Hematopoietic multipotent progenitor cell (in vitro differentiated cells): ENCODE measurements at places on chromosomes 3 and 15. TPM values are rescaled to one million over a fixed set of nuclear protein-coding genes. Genes with fewer than 3 reads are reported as not detected.

GRCh38 chr3:71156062-71156665, 427.4 kb downstream of the FOXP1 start:
- DNase-seq: no peak

DNA sequence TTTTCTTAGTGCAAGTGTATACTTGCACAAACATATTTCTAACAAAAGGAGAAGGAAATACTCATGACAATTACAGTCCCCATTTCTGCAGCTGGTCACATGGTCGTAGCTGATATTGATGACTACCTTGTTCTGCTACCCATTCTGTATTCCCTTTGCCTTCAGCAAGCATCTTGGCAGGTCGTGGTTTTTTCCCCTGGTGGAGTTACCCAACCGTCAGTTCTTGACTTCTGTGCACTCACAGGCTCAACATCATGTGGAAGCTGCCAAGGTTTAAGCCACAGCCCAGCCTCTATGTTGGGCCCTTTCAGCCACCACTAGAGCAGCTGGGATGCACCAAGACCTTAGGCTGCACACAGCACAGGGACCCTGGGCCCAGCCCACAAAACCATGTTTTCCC, 56.1 kb downstream of the VGLL3 start:
- DNase-seq: no peak

DNA sequence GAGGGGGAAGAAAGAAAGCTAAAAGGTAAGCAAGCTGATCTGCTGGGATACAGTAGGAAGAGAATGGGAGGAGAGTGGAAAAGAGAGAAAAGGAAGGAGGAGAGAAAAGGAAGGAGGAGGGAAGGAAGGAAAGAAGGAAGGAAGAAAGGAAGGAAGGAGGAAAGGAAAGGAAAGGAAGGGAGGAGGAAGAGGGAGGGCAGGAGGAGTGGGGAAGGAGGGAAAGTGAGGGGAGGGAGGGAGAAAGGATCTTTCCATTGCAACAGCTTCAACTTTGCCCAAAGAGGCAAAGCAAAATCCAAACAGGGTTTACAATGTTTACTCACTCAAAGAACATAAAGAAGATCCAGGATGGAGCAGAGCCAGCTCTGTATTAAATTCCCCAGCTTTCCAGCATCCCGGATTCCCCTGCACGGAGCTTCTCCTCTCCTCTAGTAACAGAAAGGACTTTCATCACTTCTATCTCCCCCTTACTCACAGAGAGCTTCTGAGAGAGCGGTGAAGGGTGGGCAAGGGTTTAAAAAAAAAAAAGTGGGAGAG, 494.2 kb upstream of the PROK2 start:
- DNase-seq: no peak

GRCh38 chr3:124800511-124801258, 70.4 kb downstream of the UMPS start:
- DNase-seq: no peak

DNA sequence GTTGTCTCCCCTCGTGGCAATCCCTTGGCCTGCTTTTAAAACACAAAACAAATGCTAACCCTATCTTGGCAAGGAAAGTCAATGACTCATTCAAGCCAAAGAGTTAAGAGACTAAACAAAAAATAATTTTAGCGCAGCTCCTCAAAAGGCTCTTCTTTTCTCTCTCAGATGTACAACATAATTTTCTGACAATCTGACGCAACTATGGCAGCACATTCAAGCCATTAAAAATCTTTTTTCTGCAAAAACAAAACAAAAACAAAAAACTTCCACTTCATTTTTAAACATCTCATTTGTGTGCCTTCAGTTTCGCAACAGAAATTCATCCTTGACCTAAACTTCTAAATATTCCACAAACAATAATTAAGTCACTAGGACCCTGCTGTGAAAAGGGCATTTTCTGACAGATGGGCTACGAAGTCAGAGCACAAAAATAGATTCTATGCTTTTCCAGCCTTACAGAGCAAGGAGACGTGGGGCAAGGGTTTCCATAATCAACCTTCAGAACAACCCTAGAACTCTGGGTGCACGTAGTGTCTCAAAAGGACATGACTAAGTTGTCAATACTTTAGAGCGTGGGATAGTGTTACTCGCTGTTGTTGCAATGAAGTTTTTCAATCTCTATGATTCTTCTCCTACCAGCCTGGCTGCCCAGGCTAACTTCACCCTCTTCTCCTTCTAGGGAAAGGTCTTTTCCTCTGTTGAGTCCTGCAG, 84.3 kb downstream of the MB21D2 start:
- DNase-seq: no peak

- no peak for DNase-seq
These were observed 115.4 kb upstream of the PRICKLE2 start for GRCh38 chr3:64340641-64341101.

The LARP6 gene
- 1.3 TPM for total RNA-seq
